ENCODE measurements at places on chromosomes 4 and X. TPM values are rescaled to one million over a fixed set of nuclear protein-coding genes. Genes with fewer than 3 reads are reported as not detected.
A peak's percentile ranks its signal among the peaks of the same experiment; 100 is the strongest.

- DNase-seq = no peak
Measured at GRCh38 chr4:80576796-80577195, 241.3 kb downstream of the CFAP299 start.

GRCh38 chrX:43500996-43501694 lies 155.0 kb upstream of the MAOA start:
- no peak for DNase-seq

DNA sequence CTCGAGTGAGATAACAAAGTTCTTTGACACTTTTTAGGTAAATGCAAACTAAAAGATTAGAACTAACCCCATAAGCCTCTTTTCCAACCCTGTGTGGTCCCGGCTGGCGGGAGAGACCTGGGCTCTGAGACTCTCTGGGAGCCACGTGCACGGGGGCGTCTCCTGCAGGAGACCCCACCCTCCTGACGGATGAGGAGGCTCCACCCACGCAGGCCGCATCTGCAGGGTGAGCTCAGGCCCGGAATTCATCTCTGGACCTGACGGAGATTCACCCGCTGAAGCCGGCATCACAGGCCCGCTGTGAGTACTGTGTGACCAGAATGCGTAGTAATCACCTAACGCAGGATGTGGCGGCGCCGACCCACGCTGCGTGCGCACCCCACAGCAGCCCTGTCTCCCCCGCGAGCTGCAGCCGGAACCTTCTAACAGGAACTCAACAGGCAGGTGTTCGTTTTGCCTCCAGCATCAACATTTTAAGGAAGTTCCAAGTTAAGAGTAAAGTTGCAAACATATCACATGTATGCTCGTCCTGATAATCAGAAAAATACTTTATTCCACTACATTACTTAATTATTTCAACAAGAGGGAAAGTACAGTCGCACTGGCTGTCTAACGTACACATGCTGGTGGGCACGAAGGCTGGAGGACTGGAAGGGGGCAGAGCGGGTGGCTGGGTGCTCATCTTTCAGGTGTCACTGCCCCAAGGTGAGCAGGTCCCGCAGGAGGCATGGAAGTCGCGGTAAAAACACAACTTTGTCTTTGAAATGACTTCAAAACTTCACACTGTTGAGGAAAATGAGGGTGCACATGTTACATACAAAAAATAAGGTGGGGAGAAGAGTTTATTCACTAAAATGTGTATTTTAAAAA lies 44.5 kb downstream of the FGFRL1 start:
- peak; percentile 73 for DNase-seq

- DNase-seq = no peak
Measured at GRCh38 chr4:137076908-137077307, 455.4 kb downstream of the PCDH18 start.

- no peak for DNase-seq
Measured at GRCh38 chr4:82721819-82722423, 76.7 kb downstream of the SCD5 start.

Gene G6PD
- 74.8 TPM for total RNA-seq

Gene LPAR4
- not detected for total RNA-seq

Gene TMEM31
- total RNA-seq = not detected

Gene SPARCL1
- not detected for total RNA-seq

Measured in activated T-helper 1 cell treated with anti-CD3 and anti-CD28 coated beads, Interleukin-12 subunit alpha, Interleukin-12 subunit beta, Interleukin-2, Interleukin-4 antibody, amounts not matched to agents 30 ng/mL and 10 ng/mL and 1 ng/mL, durations not matched to agents 14 hours and 24 hours and 36 hours (primary cell).